Esophagus (tissue), 2 donors: ENCODE measurements at places on chromosomes 11 and 22. TPM values are rescaled to one million over a fixed set of nuclear protein-coding genes. Genes with fewer than 3 reads are reported as not detected.

The AMOTL1 gene
- 11.3 TPM for polyA plus RNA-seq

The MS4A7 gene
- polyA plus RNA-seq = 1.1 TPM

The TSPAN4 gene
- 16.8 TPM for polyA plus RNA-seq

The MOGAT2 gene
- 0.02 TPM for polyA plus RNA-seq

The KCNQ1 gene
- polyA plus RNA-seq = 0.52 TPM

The RBMXL2 gene
- polyA plus RNA-seq = not detected

The LIF gene
- polyA plus RNA-seq = 0.54 TPM

The HBB gene
- 0.53 TPM for polyA plus RNA-seq

The GDPD4 gene
- 0.18 TPM for polyA plus RNA-seq

The VSIG10L2 gene
- polyA plus RNA-seq = 0.86 TPM

The ROBO4 gene
- 3.2 TPM for polyA plus RNA-seq

The ZNF280A gene
- polyA plus RNA-seq = not detected

The ACTN3 gene
- 0.02 TPM for polyA plus RNA-seq

The NAP1L4 gene
- 68.6 TPM for polyA plus RNA-seq

The FEN1 gene
- polyA plus RNA-seq = 8.1 TPM

The KIF18A gene
- polyA plus RNA-seq = 1.4 TPM

The EIF3F gene
- polyA plus RNA-seq = 406 TPM

The UPB1 gene
- polyA plus RNA-seq = 0.04 TPM

The CDC42EP1 gene
- polyA plus RNA-seq = 50.1 TPM
